NCI-H524 treated with DMSO at 0.1 percent for 48 hours (cell line): ENCODE measurements at places on chromosomes 13 and 19.

DNA sequence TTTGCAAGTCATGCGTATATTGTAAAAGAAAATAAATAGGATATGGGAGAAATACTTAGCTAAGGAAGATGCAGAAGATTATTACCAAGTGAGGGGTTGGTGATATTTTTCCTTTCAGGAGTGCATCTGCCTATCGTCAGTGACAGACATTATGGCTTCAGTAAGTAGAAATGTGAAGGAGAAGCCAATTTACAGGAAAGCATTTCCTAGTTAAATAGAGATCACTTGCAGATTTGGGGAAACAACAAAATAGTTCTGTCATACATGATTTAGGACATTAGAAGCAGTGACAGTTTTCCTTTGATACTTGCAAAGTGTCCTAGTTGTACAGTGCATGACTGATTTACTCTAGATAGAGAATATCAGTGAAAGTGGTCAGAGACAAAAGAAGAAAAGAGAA lies 747.8 kb upstream of the KLHL1 start:
- no peak for DNase-seq

DNA sequence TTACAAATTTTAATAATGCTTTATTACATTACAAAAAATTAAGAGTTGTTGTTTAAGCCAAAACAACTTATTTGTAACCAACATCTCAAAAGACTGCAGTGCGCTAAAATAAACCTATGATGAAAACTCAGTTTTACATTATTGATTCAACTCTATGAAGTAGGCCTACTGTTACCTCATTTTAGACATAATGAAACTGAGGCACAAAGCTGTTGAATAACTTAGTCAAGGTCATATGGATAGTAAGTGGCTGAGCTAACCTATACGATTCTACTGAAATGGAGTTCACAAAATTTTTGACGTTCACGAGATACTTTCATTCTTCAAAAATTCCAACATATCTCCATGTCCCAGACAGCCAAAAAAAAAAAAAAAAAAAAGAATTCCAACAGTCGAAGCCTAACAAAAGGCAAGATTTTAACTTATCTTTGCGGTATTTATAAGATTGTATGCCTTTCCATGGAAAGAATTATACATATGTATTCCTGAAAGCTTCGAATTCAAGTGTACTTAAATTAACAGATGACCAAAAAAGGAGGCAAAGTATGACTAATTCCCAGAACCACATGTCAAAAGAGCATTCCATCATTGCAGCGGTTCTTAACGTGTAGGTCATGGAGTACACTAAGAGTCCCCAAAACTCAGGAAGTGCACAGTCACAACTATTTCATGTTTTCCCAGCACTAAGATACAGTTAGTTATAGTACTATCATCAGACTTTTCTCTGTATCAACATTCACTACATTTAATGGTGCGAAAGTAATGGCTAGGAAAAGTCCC lies 69.4 kb downstream of the PSPC1 start:
- no peak for DNase-seq

- no peak for DNase-seq
Observed at GRCh38 chr19:20287070-20287469, 120.1 kb downstream of the ZNF486 start.

DNA sequence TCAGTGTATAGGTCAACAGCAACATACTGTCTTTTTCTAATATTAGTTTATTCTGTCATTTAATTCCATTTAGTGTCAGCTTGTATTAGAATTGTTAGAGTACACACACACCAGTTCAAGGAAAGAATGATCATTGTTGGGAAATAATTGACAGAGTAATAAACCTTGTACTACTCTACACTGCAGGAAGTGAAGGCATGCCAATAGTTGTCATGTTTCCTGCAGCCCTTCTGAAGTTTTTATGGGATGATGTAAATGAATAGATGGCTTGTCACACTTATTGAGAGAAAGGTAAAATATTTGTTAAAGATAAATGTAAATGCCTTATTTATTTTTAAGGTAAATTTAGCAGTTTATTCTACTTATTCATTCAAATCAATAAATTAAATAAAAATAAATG lies 306.9 kb upstream of the KLHL1 start:
- DNase-seq, result no peak

- DNase-seq, result no peak
Observed at GRCh38 chr19:21891086-21891485, 55.1 kb upstream of the ZNF43 start.

- DNase-seq, result no peak
Observed at GRCh38 chr13:22126433-22127021, 455.7 kb downstream of the FGF9 start.

- DNase-seq, result no peak
Observed at GRCh38 chr19:49808711-49809159, 4.4 kb downstream of the FUZ start.
